ENCODE measurements at places on chromosomes 12 and 14.

DNA sequence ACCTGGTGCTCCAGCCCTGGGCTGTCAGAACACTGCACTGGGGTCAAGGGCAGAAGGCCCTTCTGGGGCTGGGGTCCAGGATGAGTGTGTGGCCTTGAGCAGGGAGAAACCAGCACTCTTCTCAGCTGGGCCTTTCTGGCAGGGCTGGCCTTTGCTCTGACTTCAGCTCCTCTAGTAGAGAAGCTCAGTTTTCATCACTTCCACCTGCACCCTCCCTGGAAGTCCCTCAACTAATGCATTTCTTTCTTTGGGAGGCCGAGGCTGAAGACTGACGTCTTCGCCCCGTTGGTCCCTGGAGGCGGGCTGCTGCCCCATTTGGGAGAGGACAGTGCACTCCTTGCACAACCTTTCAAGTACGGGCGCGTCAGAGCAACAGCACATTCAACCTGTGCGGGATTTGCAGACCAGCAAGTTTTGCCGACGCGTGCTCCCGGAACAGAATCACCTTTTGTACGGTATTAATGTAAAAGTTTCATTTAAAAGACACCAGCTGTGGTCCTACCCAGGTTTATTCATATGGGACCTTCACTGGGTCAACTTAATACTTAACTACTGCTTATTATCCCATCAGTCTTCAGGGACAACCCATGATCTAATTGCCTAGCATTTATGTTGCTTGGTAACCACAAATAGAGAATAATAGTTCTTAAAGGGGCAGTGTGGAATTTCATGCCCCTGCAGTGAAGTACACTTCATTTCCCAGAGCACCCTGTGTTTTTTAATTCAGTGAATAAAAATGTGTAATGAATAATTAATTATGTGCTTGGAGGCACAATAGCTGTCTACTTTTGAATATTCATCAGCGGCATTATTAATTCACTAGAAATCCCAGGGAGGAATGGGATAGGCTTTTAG lies 134.8 kb upstream of the VRK1 start:
- DNase-seq = no peak

- DNase-seq = peak; percentile 71
Observed at GRCh38 chr14:77033622-77034589, 5.4 kb upstream of the IRF2BPL start.

DNA sequence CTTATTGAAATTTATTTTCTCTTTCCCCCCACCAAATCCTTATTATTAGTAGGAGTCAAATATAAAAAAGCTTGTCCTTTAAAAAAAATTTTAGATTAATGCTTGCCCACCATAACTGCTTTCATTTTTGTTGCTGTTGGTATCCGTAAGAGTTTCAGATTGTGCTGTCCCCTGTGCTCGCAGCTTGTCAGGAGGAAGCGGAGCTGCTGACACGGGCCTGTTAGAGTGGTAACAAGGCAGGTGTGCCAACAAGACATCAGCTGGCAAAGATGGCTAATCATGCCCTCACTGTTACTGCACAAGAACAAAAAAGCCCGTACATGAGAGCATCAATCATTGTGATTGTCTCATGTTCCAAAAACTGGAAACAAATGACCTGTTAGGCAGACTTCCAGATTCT lies 148.4 kb downstream of the ALG10B start:
- DNase-seq = no peak

- no peak for DNase-seq
Observed at GRCh38 chr14:96554315-96554910, 52.2 kb downstream of the PAPOLA start.

GRCh38 chr12:674272-674781 lies 11.1 kb upstream of the NINJ2 start:
- peak; percentile 46 for DNase-seq

DNA sequence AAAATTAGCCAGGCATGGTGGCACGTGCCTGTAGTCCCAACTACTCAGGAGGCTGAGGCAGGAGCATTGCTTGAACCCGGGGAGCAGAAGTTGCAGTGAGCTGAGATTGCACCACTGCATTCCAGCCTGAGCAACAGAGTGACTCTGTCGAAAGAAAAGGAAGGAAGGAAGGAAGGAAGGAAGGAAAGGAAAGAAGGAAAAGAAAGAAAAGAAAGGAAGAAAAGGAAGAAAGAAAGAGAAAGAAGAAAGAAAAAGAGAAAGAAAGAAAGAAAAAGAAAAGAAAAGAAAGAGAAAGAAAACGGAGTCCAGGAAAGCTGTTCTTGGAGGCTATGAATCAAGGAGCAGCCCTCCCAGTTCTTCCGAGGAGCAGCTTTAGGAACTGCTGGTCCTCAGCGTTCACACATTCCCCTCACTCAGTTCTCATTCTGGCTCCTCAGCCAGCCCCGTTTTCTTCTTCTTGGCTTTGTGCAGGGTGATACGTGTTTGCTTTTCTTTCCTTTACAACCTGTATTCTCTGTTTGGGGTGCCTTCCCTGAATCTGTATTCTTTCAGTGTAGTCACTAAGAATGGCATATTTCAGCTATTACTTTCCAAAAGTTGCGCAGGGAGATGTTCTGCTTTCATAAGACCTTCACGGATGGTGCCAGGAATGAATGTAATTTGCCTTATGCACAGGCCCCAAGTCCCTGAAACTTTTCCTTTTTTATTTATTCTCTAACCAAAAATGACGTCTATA lies 12.2 kb downstream of the FBXL14 start:
- no peak for DNase-seq

DNA sequence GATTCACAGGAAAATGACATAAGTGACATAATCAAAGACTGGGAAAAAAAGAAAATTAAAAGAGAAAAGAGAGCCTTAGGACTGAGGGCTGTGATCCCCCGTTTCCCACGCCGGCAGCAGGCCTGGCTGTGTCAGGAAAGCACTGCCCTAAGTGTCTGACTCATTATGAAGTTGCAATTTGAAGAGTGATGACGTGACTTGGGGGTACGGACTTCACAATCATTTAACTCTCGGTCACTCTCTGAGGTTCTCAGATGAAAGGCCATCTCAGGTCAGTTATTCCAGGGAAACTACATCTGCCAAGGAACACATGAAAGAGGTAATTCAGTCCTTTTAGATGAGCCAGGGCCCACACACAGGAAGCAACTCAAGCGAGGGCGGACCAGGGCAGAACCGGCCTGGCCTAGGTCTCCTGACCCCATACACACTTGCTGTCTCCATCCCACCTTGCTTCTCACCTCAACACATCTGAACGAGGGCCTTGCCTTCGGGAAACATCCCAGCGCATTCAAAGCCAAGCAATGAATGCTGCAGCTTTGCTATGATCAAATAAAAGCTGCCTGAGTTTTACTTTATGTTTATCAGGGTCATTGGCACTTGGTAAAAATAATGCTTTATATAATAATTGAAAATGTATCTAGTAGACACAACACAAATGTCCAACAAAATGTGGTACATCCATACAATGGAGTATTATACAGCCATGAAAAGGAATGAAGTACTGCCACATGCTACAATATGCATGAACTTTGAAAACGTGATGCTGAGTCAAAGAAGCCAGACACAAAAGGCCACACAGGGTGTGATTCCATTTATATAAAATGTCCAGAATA lies 2.7 kb downstream of the SSH1 start:
- DNase-seq = no peak

- DNase-seq = no peak
Observed at GRCh38 chr12:122207391-122207790, 3.9 kb downstream of the B3GNT4 start.

GRCh38 chr14:44370727-44371126 lies 136.4 kb downstream of the FSCB start:
- DNase-seq = no peak

- DNase-seq = no peak
Observed at GRCh38 chr12:85369365-85370154, 89.5 kb downstream of the ALX1 start.

- no peak for DNase-seq
Observed at GRCh38 chr12:74985293-74985985, 224.2 kb downstream of the KCNC2 start.

- DNase-seq = no peak
Observed at GRCh38 chr12:129325566-129325965, 472.3 kb downstream of the GLT1D1 start.

All from stimulated activated CD4-positive, alpha-beta T cell treated with anti-CD3 and anti-CD28 coated beads, Interleukin-15, amount 100 ng/mL, for 1 hour (primary cell).